RPMI7951 (cell line): ENCODE measurements at places on chromosomes 13 and 19. TPM values are rescaled to one million over a fixed set of nuclear protein-coding genes. Genes with fewer than 3 reads are reported as not detected.
A peak's percentile ranks its signal among the peaks of the same experiment; 100 is the strongest.

GRCh38 chr13:92221916-92222315 lies 823.5 kb downstream of the GPC5 start:
- DNase-seq: no peak

GRCh38 chr13:38868870-38869269 lies 121.8 kb downstream of the STOML3 start:
- no peak for DNase-seq

Gene UNC13A
- total RNA-seq: 0.10 and 0.12 TPM in 2 replicates

DNA sequence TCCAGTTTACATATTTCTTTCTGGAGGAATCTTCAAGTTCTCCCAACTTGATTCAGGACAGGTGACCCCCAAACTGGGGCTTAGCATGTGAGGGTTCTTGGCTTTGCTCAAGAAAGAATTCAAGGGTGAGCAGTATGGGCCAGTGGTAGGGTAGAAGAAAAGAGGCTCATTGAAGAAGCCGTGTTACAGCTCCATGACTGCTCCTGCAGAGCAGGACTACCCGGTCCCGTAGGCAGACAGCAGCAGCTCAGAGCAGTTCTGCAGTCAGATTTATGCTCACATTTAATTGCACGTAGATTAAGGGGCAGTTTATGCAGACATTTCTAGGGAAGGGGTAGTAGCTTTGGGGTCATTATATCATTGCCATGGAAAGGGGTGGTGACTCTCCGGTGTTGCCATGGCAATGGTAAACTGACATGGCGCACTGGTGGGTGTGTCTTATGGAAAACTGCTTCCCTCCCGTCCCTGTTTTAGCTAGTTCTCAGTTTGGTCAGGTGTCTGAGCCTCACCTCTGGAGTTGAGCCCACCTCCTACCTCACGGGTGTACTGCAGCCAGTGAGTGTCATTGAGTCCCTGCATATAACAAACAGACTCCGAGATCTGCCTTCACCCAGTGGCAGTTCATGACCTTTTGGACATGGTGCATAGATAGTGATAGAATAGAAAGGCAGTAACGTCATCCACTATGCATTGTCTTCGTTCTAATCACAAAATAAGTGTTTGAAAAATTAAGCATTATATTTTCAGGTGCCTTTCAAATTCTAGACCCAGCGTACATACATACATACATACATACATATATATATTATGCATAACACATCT lies 16.0 kb upstream of the ZNF792 start:
- DNase-seq: no peak

GRCh38 chr19:54352041-54352440 lies 12.7 kb downstream of the LAIR1 start:
- no peak for DNase-seq

Gene CEACAM3
- not detected in 2 replicates for total RNA-seq

- peak; percentile 55 for DNase-seq
Observed at GRCh38 chr13:97259798-97260714, 37.9 kb downstream of the MBNL2 start.

DNA sequence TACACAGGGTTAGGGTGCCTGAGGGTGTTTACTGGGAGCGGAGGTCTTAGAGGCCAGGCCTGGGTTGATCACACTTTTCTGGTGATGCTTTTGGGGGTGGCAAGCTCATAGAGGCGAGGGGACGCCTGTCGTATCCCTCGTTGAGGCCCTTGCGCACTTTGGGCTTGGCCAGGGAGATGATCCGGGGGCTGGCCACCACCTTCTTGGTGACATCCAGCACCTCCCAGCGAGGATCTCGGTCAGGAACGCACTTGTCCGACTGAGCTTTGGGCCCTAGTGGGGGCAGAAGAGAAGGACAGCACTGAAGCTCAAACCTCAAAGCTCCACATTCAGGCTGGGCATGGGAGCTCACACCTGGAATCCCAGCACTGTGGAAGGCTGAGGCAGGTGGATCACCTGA lies 17.6 kb upstream of the MIER2 start:
- DNase-seq: no peak

DNA sequence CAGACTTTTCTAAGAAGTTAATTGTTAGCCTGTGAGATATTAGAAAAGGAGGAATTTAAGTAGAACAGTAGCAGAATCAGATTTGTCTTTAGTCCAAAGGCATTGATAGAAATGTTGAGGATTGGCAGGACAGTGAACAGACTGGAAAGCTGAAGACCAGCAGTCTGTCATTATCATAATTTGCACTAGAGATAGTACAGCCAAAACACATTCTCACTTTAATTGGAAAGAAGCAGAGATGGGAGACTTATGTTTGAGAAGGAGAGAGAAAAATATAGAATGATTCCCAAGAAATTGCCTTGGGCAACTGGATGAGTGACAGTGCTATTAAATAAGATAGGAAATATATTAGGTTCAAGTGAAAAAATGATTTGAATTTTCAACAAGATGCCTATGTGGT lies 755.5 kb downstream of the SLITRK5 start:
- no peak for DNase-seq

DNA sequence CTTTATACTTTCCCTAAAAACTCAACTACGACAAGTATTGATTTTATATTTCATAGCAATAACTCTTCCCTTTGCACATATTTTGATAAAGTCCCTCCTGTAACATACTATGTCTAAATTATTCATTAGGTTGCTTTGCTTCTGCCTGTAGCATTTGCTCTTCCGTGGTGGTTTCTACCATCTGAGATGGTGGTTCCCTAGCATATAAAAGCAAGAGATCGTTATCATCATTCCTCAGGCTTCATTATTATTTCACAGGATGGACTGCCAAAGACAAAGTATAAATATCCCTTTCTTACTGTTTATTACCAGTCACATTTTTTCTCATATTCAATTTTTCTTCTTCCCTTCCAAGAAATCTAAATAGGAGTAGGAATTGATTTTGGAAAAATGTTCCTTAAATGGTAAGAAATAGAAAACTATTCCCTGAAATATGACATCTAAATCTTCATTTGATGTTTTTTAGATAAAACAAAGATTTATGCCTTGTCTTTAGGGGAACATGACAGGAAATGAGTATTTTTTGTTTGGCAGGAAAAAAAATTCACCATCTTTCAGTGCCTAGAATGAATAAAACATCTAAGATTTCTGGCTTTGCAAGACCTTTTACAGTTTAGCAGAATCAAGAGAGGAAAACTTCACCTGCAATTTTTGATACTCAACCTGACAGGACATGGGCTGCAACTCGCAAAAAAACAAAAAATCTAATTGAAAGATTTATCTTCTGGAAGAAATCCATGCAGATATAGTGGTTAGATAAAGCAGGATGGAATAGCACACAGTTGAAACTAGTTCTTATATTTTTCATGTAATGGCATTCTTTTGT lies 340.0 kb downstream of the SPRY2 start:
- DNase-seq: peak; percentile 48

Gene HCN2
- 0.24 and 0.39 TPM in 2 replicates for total RNA-seq

Gene ZNF792
- 7.2 and 7.4 TPM in 2 replicates for total RNA-seq

DNA sequence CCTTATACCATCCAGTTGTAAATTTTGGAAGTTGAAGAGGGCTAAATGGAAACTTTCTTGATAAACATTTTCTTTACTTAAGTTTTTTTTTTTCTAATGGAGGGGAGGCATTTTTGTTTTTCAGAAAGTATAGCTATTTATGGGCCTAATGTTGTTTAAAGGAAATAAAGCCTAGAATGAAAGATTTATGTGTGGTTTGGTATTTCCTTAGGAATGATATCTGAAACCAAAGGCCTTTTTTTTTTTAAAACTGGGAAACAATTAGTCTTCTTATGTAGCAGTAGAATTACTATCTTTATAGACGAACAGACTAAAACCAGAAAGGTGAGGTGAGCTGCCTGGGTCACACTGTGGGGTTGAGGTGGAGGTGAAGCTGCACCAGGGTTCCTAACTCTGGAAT lies 80.1 kb downstream of the ESD start:
- DNase-seq: no peak
